ENCODE measurements at places on chromosomes 12 and 14.

DNA sequence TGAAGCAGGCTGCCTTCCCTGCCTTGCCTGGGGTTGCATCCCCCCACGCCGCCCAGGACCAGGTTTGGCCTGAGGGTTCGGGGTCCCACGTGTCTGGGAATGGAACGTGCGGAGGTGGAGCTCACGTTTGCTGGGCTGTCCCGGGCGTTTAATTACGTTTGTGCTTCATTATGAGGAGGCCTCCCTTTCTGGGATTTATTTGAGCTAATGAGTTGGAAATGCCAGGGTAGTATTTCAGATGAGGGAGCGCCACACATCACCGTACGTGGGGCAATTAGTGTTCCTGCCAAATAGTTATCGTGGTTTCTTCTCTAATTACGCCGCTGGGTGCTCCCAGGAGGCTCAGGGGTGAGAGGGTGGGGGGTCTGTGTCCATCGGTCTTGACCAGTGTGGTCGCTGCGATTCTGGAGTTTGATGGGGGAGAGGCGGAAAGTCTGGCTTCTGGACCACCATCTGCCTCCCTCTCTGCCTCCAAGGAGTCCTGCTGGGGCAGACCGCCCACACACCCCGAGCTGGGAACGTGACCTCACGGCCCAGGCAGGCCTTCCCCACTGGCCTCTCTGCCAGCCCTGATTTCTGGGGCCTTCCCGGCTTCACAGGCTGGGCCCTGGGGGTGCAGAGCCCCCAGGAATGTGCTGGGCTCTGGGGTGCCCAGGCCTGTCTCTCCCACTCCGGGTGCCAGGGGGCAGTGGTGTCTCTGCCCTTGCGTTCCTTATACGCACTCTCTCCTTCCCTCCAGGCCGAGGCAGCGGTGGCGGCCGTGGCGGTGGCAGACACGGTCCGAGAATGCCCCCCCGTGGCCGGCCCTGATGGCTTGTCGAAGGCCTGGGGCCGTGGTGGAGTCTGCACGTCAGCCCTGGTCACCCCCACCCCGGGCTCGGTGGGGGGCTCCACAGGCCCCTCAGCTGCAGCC lies 18.9 kb downstream of the KIF26A start:
- no peak for DNase-seq

DNA sequence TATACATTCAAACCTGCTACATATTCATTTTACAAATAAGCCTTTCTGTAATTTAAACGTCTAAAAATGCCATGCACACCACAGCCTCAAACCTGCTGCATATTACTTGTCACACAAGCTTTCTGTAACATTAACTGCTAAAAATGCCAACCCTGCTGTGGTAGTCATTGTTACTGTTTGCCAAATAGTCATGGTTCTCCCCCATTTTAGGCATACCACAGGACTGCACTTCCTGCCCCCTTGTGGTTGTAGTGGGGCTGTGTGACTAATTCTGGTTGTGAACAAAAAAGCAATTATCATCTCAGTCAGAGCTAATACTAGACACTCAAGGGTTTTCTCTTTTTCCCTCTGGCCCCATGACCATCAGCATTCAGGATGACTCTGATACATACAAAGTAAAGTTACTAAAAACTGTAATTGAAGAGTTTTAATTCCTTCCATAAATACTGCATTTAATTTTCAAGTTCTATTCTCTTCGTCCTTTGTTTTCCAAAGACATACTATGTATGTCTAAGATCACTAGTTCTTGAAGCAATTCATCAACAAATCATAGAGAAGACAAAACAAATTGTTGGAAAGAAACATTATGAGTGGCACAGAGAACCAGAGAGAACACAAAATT lies 5.7 kb upstream of the SLC35F4 start:
- DNase-seq: no peak

DNA sequence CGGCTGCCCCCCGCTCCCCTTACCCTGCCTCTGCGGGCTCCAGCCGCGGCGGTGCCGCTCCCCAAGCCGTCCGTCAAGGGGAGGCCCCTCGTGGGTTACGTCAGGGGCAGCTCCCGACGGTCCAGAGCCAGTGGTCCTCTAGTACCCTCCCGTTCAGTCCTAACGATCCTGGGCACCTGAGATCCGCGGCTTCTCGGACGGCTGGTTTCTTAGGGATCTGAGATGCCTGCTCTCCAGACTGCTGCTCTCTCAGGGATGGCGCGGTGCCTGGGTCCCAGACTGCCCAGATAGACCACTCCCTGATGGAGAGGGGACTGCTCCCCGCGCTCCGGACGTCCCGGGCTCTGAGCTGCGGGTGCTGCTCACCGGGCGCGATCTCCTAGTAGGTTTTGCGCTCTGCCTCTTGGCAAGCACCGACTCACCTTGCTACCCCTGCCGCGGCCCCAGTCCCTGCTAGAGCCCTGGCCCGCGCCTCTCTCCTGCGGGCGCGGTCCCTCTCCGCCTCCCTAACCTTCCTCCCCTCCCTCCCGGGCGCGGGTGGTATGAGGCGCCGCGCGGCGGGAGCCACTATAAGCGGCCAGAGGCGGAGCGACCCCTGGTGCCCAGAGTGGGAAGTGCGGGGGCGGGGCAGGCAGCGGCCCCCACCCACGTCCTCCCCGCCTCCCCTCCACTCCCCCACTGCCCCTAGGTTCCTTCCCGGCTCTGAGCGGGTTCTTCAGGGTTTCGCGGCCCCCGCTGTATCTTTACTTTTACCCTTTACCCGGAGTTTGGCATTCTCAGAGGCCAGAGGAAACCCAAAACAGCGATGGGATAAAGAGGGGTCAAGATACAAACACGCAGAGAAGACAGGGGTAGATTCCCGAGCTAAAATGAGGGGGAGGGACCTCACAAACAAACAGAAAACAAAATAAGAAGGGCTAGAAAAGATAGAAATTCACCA lies at the start of gene C1QL4:
TSS of gene C1QL4 (minus strand) at position 544 of the 940 bp plus-strand sequence. CDS start 711 bp downstream, outside the sequence.
- peak; percentile 93 for DNase-seq

DNA sequence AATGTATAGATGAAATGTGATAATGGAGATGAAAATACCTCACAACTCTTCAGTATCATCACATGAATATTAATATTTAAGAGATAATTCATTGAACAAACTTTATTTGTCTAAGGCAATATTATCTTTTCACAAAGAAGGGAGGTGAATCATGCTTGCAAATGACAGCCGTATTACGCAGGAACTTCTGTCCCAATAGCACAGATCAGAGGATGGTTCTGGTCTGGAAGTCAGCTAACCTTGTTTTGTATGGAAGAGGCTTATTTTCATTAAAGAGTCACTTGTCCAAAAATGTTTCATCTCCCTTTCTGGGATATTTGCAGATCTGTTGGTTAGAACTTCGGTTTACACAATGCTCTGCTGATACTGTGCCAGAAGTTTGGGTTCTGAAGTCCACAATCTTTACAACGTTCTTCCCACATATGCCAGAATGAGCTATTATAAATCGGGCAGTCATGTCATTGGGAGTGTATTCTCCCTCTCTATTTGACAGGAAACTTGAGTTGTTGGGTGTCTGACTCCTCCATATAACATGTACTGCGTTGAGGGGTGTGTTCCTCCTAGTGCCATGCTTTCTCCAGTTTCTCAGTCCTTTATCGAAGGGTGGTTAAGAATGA lies 29.8 kb downstream of the YY1 start:
- DNase-seq: no peak

- DNase-seq: no peak
Observed at GRCh38 chr14:92930737-92931602, 8.0 kb downstream of the CHGA start.

DNA sequence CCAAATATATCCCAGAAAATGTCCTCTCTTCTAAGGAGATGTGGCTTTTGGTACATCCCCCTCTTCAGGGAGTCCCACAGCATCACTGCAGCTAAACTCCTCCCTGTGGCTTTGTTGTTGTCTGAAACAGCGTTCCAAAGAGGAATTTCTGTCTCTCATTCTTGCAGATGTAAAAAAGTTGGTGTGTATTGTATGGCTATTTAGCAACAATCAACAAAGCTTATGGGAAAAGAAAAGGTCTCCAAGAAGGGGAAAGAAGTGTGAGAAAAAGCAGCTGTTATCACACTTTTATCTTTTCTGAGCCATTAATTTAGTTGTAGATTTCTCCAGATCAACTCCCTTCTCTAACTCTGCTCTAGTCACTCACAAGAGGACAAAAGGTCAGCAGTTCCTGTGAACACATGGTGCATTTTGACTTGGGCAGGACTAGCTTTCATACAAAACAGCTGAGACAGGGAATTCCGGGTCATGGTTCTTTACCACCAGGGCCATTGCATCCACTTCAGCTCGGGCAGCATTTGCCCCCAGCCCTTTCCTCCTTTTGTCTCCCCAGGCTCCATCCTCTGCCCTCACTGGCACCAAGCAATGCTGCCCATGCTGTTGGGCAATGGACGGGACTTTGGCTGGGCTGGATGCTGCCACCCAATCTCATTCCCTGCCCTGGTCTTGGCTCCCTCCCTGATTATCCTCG lies 184.7 kb downstream of the TMX1 start:
- no peak for DNase-seq

GRCh38 chr14:49953196-49953595 lies 60.3 kb downstream of the ARF6 start:
- no peak for DNase-seq
